Hepatic stellate cell (primary cell): ENCODE measurements at places on chromosomes 1 and 21.
A peak's percentile ranks its signal among the peaks of the same experiment; 100 is the strongest.

DNA sequence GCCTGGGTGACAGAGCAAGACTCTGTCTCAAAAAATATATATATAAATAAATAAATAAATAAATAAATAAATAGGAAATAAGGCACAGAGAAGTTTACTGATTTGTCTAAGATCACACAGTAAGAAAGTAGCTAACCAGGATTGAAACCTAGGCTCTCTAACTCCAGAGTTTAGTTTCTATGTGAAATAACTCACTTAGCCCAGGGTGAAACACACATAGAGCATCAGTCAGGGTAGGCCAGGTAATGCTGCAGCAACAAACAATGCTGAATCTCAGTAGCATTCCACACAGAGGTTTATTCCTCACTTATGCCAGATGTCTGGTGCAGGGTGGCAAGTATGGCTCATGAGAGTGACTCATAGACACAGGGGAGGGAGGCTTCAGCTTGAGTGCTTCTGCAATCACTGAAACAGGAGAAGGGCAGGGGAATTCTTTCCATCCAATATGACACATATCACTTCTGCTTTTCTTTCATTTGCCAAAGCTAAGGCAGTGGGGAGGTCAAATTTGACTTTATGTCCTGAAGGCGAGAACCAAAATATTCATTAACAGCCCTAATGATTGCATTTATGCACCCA lies 37.1 kb upstream of the KANK4 start:
- DNase-seq: peak; percentile 70

- no peak for DNase-seq
Measured at GRCh38 chr1:28297826-28298225, 31.0 kb upstream of the MED18 start.

GRCh38 chr1:200877010-200877409 lies 4.2 kb downstream of the GPR25 start:
- DNase-seq: no peak

DNA sequence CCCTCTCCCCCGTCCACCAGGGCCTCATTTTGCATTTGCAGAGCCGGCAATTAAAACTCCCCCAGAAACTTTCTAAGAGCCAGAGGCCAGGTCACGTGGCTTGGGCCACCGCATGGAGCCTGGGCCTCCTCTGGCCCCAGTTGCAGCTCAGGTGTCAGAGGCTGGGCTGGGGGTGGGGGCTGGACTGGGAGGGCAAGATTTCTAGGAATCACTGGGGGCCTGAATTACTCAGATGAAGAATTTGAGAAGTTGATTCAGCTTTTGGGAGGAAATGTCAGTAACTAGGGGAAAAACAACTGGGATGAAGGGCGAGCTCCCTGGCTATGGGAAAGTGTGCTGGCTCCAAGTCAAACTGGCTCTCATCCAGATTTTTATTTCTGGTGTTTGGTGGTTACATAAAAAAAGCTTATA lies 151.0 kb downstream of the CDC7 start:
- DNase-seq: peak; percentile 33

- peak; percentile 30 for DNase-seq
Measured at GRCh38 chr1:162055062-162055461, 14.4 kb upstream of the NOS1AP start.

DNA sequence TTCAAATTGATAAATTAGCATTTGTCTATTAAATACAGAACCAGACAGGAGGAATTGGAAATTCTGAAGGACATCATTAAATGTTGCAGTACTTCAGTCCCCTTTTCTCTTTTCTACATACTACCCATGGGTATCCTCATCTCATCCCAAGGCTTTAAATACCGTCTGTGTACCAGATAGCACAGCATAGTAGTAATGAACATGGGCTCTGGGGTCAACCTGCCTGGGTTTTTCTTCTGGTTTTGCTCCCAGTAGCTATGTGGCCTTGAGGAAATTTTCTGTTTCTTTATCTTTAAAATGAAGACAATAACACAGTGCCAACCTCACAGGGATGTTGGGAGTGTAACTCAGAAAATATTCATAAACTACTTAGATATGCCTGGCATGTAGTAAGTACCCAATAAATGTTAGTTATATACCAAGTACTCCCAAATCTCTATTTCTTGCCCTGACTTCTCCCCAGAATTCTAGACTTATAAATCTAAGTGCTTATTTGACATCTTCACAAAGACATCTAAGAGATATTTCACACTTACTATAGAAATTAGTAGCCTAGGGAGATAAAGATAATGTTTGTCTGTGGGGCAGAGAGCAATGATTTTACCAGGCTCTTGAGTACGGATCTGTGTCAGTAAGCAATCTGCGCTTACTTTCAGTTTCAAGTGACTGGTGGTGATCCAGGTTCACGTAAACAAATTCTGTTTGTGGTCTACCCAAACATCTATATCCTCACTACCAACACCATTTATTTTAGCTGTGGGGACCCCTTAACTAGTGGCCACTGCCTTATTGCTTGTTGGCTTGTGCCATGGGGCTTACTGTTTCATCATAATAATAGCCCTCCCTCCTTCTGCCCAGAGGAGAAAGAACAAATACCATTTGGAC lies 37.3 kb downstream of the VANGL2 start:
- no peak for DNase-seq

- no peak for DNase-seq
Measured at GRCh38 chr1:231666937-231667608, 40.5 kb downstream of the DISC1 start.

DNA sequence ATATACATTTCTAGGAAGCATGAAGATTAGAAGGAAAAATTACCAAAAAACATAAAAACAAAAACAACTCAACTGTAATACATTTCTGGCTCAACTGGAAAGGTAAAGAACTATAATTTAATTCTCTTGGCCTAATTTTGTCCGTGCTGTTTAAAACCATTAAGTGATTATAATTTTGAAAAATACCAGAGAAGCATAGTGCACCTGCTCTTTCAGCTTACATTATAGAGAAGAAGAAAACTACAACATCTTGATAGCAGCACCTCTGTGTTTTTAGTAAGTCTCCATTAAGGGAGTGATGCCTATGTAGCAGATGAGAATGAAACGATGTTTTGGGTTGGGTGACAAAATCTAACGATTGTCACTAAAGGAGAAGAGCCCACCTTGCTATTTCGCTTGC lies 19.3 kb upstream of the MAN1A2 start:
- DNase-seq: no peak

- no peak for DNase-seq
Measured at GRCh38 chr1:7012461-7012924, 227.2 kb downstream of the CAMTA1 start.

GRCh38 chr1:185654199-185654951 lies 79.8 kb upstream of the HMCN1 start:
- DNase-seq: no peak

DNA sequence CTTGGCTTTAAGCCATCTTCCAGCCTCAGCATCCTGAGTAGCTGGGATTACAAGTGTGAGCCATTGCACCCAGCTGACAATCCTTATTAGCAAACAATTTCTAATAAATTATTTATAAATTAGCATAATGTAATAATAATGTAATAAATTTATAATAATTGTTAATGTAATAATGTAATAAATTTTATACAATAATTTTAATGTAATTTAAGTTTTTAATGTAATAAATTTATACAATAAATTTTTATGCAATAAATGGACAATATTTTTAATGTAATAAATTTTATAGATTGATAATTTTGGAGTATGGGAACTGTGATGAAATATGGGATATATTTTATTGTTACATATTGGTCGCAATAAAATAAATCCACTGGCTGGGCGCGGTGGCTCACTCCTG lies 1457.5 kb downstream of the KCNT2 start:
- DNase-seq: no peak

- no peak for DNase-seq
Measured at GRCh38 chr1:185846672-185847444, 112.7 kb downstream of the HMCN1 start.

GRCh38 chr21:42039911-42040351 lies 29.8 kb upstream of the ZBTB21 start:
- peak; percentile 86 for DNase-seq

DNA sequence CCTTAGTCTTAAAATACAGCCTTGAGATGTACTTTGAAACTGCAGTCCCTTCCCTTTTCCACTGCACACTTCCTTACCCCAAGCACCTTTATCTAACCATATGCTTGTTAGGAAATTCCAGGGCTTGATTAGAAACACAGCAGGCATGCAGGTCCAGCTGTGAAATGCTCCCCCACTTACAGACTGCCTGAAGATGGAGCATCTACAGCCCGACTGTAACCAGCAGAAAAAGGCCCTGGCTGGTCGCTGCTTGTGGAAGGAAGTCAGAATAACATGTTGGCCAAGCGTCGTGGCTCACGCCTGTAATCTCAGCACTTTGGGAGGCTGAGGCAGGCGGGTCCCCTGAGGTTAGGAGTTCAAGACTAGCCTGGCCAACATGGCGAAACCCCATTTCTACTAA lies 37.2 kb downstream of the VN1R5 start:
- DNase-seq: no peak

DNA sequence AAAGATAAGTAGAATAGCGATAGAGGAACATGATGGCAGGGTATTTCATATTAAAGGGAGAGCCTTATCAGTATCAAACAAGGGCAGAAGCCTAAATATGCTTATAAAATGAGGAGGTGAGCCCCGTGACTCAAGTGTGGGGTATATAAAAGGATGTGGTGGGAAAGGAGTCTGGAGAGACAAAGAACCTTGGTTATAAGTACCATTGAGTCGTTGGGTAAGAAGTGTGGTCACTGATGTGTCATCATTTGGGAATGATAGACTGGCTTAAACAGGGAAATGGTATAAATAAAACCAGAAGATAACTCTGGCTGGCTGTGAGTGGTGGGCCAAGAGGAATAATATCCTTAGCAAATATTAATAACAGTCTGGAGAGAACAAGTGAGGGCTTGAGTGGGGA lies 10.9 kb upstream of the CD5L start:
- no peak for DNase-seq

DNA sequence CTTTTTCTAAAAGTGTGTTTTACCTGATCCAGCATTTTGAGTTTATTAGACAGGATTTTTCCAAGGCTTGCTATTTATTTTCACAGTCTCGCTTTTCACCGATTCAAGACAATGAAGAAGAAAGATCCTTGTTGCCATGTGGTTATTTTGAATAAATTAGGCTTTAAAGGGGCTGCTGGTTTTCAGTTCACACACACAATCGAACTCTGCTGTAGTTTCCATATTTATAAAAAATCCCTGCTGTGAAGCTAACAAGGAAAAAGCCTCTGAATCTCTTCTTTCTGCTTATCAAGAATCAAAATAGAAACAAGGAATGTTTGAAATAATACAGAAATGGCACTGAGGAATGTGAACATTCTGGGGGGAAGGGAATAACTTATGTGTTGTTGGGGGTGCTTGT lies 102.5 kb upstream of the KAZN start:
- DNase-seq: no peak

DNA sequence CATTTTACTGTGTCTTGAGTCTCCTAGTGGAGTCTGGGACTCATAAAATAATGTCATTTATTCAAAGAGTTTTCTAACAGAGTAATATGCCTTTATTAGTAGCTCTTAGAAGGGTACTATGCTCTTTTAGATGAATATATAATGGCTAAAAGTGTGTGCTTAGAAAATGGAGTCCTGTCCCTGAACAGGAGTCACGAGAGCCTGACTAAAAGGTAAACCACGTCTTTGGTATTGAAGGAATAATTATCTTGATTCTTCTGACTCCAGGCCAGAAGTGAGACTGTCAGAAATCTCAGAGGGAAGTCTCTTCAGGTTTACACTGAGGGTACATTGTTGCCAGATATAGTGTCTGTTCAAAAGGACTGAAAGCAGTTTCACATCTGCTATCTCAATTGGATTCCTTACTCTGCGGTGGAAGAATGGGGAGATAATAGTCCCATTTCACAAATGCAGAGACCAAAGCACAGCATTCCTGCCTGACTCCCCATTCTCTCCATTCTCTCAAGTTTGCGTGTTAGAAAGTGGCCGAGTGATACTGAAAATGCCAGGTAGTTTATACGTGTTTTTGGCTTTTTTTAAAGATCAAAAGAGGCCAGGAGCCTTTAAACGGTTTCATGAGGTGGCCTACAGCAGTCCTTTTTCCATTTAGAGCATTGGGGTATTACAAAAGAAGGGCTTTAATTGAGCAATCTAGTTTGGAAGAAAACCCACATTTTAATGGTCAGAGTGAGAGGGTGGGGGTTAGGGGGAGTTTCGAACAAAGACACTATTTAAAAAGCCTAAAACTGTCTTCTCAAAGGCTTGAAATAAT lies 176.6 kb downstream of the VPS13D start:
- no peak for DNase-seq

- no peak for DNase-seq
Measured at GRCh38 chr1:169091480-169091941, 15.0 kb upstream of the ATP1B1 start.

DNA sequence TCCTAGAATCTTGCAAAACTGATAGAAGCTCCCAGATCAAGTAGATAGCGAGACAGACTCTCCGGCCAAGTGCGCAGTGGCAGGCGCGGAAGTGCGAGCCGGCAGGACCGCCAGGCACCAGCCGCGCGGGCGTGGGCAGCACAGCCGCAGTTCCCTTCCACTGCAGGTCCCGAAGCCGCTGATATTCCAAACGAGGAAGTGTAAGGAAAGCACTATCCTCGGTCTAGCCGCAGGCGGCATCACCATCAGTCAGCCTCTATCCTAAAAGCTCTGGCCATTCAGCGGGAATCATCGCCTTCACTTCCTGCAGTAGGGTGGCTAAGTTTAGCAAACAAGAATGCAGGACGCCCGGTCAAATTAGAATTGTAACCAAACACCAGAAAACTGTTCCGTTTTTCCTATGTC lies 710 bp downstream of the GLRX2 start:
- peak; percentile 41 for DNase-seq

- no peak for DNase-seq
Measured at GRCh38 chr1:114340892-114341291, 170.1 kb downstream of the TRIM33 start.

- no peak for DNase-seq
Measured at GRCh38 chr1:171134204-171134923, 43.7 kb downstream of the FMO3 start.

DNA sequence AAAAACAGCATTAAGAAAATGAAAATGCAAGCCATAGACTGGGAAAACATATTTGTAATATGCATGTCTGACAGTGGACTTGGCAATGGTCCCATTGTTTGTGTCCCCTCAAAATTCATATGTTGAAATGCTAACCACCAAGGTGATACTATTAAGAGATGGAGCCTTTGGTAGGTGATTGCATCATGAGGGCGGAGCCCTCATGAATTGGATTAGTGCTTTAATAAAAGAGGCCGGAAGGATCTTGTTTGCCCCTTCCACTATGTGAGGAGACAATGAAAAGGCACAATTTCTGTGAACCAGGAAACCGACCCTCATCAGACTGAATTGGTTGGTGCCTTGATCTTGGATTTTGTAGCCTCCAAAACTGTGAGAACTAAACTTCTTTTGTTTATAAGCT lies 232.3 kb downstream of the GPR52 start:
- DNase-seq: no peak

- DNase-seq: no peak
Measured at GRCh38 chr1:29855561-29856160, 619.3 kb downstream of the PTPRU start.

DNA sequence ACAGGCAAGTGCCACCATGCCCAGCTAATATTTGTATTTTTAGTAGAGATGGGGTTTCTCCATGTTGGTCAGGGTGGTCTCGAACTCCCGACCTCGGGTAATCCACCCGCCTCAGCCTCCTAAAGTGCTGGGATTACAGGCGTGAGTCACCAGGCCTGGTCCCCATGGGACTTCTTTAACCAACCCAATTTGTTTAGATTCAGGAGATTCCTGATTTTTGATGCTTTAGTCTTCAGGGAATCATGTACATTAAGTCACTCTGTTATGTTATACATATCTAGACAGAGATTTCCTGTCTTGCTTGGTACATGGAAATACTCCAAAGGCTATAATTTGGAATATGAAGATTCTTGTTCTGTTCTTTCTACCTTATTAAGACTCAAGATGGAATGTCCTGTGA lies 202.4 kb upstream of the L1TD1 start:
- DNase-seq: no peak

- no peak for DNase-seq
Measured at GRCh38 chr21:41405321-41405720, 20.7 kb upstream of the MX1 start.
